ENCODE measurements at places on chromosomes 16 and 17.

GRCh38 chr16:75099075-75099667 is 17.4 kb downstream of the LDHD start:
- DNase-seq: no peak

DNA sequence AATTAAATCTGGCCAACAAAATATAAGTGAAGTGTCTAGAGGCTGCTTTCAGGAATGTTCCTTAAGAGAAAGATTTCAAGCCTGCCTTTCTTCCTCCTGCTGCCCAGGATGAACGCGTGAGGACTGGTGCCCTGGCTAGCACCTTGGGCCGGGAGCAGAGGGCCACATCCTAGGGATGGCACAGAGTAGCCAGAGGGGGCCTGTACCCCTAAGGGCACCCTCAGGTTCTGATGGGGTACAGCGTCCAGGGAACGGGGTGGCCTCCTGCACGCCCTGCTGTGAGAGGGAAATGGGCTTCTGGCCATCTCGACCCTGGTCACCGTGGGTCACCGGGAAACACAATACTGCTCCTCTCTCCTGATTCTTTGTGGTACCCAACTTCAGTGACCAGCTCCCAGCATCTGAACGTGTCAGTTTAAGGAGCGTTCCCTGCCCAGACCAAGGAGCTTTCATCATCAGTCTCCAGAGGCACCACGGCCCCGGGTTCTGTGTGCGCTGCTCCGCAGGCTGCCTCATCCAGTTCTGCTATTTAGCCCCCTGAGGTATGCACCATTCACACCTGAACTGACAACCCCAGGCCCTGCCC is 40.3 kb downstream of the MAP1LC3B start:
- no peak for DNase-seq

DNA sequence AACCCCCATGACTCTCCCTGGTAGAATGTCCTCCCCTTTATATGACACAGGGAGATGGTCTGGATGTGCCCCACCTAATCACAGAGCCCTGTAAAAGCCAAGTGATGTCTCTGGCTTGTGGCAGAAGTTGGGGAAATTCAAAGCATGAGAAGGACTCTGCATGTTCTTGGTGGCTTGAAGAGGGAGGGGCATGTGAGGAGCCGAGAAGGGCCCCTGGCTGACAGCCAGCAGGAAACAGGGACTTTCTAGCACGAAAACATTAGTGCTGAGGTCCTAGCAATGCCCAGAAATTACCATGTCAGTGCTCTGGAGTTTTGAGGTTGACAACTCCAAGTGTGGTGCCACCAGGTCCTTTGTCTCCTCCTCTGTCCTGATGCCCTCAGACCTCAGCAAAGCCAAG is 75.9 kb downstream of the USP22 start:
- no peak for DNase-seq

DNA sequence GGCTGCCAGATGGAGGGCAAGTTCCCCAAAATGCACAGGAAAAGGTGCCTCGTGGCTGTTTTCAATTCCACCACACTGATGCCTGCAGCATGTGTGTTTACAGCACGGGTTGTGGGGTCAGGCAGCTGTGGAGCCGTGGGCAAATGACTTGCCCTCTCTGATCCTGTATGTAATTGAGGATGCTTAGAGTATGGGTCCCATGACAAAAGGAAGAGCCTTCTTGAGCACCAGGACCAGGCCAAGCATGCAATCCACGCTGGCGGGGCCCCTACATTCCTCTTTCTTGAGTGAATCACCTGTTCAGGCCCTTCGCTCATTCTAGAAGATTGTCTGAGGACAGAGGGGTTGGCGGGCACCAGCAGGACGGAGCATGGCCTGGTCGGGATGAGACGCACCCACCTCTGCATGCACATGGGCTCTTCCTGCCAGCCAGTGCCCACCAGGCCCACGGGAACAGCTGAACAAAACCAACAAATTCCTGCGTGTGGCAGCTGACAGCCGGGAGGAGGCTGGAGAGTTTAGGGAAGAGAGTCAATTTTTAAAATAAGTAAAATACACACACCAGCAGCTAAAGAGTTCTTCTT is 1.4 kb upstream of the CTRB2 start:
- DNase-seq: no peak

GRCh38 chr17:32519228-32520103 is 32.7 kb downstream of the CDK5R1 start:
- DNase-seq: peak; percentile 68

DNA sequence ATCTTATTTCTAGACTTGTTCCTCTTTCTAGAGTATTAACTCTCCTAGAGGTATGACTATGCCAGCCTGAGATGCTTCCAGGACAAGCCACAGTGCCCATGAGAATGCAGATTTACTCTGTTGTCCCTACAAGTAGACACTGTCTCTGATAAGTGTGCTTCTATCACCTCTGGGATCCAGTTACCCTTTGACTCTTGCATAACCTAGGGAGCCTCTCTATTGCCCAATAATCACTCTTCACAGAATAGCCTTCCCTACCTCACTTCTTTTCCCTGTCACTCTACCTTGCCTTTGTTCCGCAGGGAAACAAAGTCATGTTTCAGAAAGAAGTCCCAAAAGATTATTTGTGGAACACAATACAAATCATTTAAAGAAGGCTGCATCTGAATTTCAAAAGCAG is 1.6 kb upstream of the KRT34 start:
- no peak for DNase-seq

- DNase-seq: no peak
Observed at GRCh38 chr17:18261146-18261515, 669 bp downstream of the MIEF2 start.

DNA sequence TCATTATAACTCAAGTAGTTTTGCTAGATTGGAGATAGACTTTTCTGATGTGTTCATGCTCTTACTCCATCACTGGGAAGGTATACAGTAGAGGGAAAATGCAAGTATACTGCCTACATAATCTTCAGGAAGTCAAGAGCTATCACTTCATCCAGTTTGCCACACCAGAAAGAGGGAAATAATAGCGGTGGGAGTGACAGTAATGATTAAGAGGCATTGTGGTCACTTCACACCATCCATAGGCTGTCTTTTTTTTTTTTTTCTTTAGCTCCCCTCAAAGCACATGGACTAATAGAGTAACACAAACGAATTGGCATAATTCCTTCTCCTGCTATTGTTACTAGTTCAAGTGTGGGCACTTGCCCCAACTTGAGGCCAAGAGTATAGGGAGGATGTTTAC is 28.4 kb upstream of the HLF start:
- no peak for DNase-seq

Data from NCI-H524 (cell line).